ENCODE measurements at places on chromosomes 2 and 18.

GRCh38 chr2:144619760-144620159 is 99.8 kb upstream of the ZEB2 start:
- DNase-seq = no peak

DNA sequence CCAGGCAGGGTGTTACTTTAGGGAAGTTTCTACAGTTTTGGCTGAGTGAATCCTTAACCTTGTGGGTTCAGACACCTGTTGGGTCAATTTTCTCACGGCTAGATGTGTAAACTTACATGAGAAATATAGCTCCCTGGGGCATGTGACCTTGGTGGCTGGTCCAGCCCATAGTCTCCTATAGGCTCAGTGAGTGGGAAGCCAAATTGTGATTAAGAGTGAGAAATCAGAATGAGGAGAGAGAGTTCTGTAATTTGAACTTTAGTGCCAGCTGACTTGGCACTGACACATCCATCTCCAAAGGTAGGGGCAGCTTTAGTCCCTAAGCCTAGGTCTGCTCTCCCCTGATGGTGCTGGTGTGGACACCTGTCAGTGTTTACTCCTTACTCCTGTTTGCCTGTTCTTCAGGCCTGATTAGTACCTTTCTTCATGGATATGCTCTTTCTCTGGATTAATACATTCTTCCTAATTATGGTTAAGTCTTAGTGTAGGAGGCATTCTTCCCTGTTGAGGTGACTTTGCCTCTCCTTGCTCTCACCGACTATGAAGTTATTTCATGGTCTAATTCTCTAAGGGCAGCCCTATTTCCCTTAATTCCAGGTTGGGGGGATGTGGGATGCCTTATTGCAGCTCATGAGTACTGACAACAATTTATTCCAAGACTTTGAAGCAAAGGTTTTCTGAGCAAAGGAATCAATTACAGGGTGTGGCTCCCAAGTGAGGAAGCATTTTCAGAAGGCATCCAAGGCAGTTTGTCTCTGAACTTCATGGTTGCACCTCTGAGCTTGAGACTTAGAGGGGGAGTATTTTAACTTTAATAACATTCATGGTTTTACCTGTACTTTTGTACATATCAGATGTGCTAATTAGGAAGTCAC is 177.3 kb downstream of the DYSF start:
- no peak for DNase-seq

- no peak for DNase-seq
Measured at GRCh38 chr2:126748929-126749518, 93.1 kb downstream of the GYPC start.

DNA sequence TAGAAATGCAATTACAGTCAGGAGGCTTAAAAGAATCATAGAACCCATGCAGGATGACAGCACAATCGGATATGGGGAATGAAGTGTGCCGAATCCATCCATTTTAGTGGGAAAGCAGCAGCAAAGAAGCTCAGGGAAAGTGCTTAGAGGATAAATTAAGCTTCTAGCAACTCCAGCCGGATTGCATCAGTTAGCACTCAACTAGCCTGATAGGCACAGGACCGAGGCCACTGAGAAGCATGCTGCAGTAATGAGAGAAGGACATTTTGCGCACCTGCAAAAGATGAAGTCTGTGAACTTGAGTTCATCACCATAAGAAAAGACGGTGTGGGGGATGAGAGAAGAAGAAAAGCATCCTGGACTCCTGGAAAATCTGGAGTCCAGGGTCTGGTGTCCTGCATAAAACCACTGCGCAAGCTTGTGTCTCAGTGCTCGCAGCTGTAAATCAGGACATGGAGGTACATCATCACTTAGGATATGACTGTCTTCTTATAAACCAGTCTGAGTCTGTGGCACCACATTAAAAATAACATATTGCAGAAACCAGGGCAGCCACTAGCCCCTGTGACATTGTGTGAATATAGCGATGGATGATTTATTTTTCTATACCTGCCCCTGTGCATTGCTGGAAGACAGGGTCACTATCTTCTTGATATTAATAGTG is 665.5 kb upstream of the SOX11 start:
- no peak for DNase-seq

- peak; percentile 45 for DNase-seq
Measured at GRCh38 chr2:191166111-191166755, 15.4 kb upstream of the STAT4 start.

- no peak for DNase-seq
Measured at GRCh38 chr18:39622431-39622830, 2056.8 kb upstream of the CELF4 start.

DNA sequence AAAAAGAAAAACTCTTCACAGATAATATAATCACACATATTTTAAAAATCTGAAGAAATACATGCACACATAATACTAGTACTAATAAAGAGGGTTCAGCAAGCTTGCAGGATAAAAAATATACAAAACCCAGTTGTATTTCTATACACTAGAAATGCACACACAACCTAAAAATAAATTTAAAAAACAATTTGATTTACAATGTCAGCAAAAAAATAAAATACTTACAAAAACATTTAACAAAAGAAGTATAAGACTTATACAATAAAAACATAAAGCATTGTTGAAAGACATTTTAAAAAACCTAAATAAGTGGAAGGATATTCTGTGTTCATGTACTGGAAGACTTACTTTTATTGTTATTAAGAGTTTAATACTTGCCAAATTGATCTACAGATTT is 81.7 kb upstream of the ALK start:
- no peak for DNase-seq

- no peak for DNase-seq
Measured at GRCh38 chr2:101912545-101912944, 79.2 kb upstream of the IL1R2 start.

DNA sequence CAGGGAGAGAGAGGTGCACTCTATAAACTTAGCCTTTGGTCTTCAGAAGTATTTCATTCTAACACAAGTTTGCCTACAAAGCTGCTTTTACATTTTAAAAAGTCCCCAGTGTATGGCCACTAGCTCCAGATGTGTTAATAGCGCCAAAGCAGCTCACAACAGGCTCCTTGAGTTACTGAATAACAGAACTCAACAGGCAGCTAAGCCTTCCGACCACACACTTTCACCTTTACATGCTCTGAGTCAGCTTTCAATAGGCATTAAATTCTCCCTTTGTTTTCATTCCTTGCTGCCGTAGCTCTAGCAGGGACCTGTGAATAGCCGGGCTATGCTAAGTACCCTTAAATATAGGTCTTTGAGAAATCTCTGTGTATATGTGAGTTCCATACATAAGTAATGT is 262.8 kb upstream of the PARD3B start:
- peak; percentile 55 for DNase-seq

DNA sequence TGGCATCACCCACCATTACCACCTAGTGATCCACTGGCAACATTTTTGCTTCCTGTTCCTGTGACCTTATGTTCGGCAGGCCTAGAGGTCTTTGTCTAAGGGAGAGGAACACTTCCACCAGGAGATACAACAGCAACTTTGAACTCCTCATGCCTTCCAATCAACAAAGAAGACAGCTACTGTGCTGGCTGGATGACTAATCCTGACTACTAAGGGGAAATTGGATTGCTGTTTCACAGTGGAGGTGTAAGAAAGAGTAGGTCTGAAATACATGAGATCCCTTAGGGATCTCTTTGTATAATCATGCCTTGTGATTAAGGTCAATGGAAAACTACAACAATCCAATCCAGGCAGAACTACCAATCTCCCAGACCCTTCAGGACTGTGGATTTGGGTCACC is 45.2 kb downstream of the EIF2AK3 start:
- DNase-seq = no peak

- DNase-seq = no peak
Measured at GRCh38 chr18:22971038-22971437, 37.9 kb downstream of the RBBP8 start.

DNA sequence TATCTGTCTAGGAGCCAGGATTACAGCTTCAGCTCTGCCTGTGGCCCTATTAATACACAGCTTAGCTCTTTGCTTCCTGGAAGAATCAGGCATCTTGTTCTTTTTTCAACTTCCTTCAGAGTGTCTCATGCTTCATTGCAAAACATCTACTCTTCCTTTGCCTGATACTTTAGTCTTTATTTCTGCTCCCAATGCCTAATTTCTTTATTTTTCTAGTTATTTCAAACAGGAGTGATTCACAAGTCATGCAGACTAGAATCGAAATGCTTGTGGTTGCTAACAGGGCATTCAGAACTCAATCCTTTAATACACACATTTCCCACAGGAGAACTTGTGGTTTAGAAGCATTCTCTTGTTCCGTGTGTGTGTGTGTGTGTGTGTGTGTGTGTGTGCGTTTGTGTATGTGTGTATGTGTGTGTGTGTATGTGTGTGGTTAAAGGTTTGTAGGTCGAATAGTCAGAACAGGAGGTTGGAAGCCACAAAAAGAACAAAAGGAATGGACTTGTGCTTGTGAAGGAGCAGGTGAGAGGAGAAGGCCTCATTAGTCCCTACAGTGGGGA is 28.3 kb upstream of the INSIG2 start:
- peak; percentile 95 for DNase-seq

- DNase-seq = no peak
Measured at GRCh38 chr2:154670083-154670482, 28.4 kb upstream of the KCNJ3 start.

- no peak for DNase-seq
Measured at GRCh38 chr2:99905636-99906035, 236.8 kb downstream of the AFF3 start.

DNA sequence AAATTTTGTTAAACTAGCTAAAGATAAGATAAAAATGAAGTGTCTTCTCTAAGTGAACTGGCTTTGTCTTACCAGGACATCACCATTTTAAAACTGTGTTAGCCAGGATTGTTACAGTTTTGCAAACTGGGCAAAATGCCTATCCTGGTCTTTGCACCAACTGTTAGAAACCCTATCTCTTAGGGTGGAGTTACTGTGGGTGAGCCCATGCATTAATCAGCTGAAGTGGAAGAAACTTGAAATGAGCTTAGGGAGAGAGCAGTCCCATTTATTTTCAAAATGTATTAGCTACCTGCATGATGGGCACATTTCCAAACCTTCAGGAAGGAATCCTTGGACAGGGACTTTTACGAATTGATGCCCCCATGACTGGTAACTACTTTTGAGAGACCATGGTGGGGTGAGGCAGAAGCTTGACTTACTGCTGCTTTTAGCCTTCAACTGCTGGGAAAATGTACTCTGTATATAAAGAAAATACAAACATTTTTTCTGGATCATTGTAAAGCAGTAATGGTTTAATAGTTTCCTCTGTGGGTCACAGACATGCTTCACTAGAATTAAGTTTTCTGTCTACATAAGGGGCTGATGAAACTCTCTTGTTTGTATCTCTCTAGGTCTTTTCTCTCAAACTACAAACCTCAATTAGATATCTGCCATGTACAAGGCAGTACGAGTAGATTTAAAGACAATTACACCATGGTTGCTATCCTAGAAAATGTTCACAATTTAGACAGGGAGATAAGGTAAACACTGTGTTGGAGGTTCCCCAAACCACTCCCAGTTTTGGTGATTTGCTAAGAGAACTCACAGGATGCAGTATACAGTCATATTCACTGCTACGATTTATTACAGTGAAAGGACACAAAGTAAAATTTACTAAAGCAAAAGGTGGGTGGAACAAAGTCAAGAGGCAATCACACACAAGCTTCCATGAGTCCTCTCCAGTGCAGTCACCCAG is 321.4 kb upstream of the MMADHC start:
- DNase-seq = no peak

DNA sequence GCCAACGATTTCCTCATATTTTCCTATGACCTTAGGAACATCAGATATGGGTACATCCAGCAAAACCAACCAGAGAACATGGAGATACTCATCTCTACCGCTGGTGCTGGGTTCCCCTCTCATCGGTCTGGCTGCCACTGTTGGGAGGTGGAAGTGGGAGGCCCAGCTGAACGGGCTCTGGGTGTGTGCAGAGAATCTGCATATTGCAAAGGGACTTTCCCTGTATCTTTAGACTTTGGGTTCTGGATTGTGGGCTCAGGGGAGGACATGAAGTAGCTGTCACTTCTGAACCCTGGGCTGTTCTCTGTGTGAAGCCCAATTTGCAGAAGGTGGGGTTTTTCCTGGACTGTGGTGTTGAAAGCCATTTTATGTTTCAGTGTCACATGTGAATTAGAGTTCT is 30.0 kb downstream of the RAPGEF4 start:
- no peak for DNase-seq

DNA sequence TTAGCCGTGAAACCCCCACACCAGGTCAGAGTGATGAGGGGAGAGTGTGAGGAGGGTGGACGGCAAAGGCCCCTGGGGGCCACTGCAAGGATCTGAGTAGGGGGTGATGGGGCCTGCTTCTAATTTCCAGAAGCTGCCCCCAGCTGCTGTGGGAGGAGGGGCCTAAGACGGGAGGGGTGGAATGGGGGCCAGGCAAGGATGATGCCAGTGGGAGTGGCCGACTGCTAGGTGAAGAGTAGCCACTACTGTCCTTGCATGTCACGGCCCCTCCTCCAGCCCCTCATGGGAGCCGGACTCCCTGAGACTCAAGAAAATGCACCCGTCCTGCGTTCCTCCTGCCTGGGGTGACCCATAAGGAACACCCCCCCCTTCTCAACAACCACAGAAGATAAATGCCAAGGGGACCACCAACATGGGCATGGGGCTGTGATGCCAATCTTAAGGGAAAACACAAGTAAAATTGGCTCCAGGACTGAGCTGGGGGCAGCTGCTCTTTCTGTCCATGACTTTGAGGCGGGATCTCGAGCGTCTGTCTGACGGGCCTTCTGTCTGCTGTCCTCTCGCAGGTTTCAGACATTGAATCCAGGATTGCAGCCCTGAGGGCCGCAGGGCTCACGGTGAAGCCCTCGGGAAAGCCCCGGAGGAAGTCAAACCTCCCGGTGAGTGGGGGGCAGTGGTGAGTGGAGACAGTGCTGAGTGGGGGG is 24.2 kb upstream of the PRLH start:
- no peak for DNase-seq

All from SW480 (cell line).